ENCODE measurements at places on chromosomes 4 and X. TPM values are rescaled to one million over a fixed set of nuclear protein-coding genes. Genes with fewer than 3 reads are reported as not detected.

- no peaks in the 10 kb centered on the region for H3K36me3 ChIP-seq
- no peak overlapping the region for H3K4me3 ChIP-seq
- H3K4me1 ChIP-seq, result no peaks in the 10 kb centered on the region
- H3K27ac ChIP-seq, result no peak overlapping the region
Observed at GRCh38 chrX:133516686-133517085, 101.4 kb upstream of the GPC4 start.

GRCh38 chr4:96736352-96736889, 896.5 kb downstream of the PDHA2 start:
- no peak overlapping the region for H3K27ac ChIP-seq
- H3K36me3 ChIP-seq, result no peaks in the 10 kb centered on the region
- no peaks in the 10 kb centered on the region for H3K4me1 ChIP-seq
- no peak overlapping the region for H3K4me3 ChIP-seq
- no peaks in the 10 kb centered on the region for H3K27me3 ChIP-seq

GRCh38 chrX:5388087-5388486, 840.6 kb downstream of the NLGN4X start:
- H3K27ac ChIP-seq, result no peak overlapping the region
- H3K4me3 ChIP-seq, result no peak overlapping the region
- H3K4me1 ChIP-seq, result no peaks in the 10 kb centered on the region
- H3K27me3 ChIP-seq, result no peaks in the 10 kb centered on the region

GRCh38 chr4:26285272-26285671, 35.5 kb upstream of the RBPJ start:
- H3K36me3 ChIP-seq, result no peaks in the 10 kb centered on the region
- no peak overlapping the region for H3K27ac ChIP-seq
- no peaks in the 10 kb centered on the region for H3K27me3 ChIP-seq
- no peak for DNase-seq

The USP17L30 gene
- total RNA-seq, result not detected
